ENCODE measurements at places on chromosomes 1 and 21. TPM values are rescaled to one million over a fixed set of nuclear protein-coding genes. Genes with fewer than 3 reads are reported as not detected.

CADM3 gene
- 2.1 TPM for total RNA-seq

SAMSN1 gene
- 3.6 TPM for total RNA-seq

PTAFR gene
- total RNA-seq: 0.14 TPM

FABP3 gene
- total RNA-seq: not detected

NBPF10 gene
- 0.86 TPM for total RNA-seq
